CMK (cell line): ENCODE measurements at places on chromosomes 6 and 20.

- DNase-seq, result no peak
These were observed 765 bp downstream of the IRAK1BP1 start for GRCh38 chr6:78868116-78868515.

DNA sequence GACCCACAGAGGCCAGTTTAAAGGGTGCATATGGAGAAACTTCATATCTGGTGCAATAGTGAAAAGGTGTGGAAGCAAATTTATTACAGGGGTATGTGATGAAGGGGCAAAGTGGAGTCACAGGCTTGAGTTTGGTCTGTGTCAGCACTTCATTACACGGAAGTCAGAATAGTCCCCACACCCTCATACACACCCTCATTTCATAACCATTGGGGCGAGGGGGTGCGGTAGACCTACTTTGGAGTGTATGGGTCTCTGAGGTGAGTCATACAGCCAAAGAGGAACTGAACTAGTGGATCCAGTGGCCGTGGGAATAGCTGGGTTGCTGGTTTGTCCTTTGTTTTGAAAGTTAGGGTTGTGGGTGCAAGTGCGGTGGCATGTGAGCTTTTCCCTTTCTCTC lies 3.3 kb downstream of the TM9SF4 start:
- DNase-seq, result no peak

DNA sequence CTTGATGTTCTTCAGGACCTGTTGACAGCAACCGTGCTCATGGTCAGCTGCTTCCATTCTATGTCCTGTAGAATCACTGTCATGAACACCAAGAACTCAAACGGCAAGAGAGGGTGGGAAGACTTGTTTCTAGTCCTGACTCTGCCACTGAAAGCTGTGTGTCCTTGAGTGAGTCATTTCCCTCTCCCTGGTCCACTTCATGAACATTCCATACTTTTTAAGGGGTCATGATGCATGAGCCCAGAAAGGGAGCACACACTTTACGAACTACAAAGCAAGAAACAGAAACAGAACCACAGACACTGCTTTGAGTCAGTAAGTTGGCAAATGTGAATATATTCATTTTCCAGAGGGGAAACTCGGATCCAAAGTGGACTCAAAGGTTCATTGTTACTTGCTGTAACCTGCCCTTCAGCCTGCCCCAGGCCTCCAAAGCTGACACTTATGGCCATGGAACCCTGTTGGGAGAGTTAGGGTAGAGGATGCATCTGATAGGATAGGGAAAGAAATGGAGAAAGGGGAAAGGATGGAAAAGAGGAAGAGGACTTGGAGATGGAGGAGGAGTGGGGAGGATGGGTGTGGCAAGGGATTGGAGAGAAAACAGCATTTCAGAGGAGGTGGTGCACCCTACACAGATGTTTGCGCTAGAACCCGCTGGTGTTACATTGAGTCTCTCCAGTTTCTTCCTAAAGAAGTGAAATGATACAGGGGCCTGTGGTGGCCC lies 129.8 kb downstream of the FOXO3 start:
- no peak for DNase-seq

DNA sequence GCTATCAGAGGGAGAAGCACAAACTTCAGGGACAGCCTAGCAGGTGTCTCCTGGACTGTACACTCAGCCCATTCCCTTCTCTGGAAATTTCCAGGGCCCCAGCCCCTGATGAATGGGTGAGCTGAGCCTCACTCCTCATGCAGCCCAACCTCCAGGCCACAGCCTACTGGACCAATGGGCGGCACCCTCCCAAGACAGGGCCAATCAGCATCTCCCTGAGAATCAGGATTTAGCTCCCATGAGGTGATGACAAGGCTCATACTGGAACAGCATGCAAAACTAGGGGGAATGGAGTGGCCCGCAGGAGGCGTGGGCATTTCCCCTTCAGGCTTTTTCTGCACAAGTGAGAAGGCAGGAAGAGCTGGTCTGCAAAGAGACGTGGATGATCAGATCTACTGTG lies 29.0 kb downstream of the NFATC2 start:
- no peak for DNase-seq

DNA sequence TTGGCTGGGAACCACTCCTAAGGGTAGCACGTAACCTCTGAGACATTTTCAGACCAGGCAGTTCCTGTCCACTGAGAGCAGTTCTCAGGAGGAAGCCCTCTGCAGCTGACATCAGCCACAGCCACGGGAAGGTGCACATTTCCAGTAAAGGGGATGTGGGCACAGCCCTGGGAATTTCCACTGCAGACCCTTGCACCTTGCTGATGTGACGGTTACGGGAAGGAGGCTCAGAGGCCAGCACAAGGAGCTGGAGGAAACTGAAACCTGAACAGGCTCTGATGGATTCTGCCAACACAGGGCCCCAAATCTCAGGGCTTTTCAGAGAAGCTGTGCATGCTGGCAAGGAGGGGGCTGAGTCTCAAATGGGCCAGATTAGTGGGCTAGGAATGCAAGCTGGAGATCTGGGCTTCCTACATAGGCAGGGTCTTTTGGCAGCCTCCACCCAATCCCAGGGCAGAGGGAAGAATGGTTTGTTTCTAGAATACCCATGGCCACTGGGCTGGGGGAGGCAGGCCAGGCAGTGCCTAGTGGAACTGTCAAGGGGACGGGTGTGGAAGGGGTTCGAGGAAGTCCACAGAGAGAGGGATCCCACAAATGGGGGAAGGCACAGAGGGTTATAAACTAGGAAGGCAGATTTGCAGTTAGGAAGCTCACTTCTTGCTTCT lies 14.2 kb downstream of the EBF4 start:
- DNase-seq, result no peak

DNA sequence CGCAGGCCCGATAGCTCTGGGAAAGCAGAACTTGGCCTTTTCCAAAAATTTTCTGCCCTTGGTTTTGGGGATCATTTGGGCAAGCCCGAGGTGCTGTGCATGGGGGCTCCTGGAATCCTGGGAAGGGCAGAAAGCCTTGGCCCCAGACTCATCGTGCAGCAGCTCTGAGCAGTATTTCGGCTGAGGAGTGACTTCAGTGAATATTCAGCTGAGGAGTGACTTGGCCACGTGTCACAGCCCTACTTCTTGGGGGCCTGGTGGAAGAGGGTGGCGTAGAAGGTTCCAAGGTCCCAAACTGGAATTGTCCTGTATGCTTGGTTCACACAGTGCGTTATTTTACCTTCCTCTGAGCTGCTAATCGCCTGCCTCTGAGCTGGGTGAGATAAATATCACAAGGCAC lies 1.1 kb upstream of the BMP2 start:
- no peak for DNase-seq

- no peak for DNase-seq
These were observed 7.7 kb upstream of the CLIC5 start for GRCh38 chr6:46023216-46023915.
